Stimulated activated CD4-positive, alpha-beta T cell treated with anti-CD3 and anti-CD28 coated beads, Interleukin-12 subunit alpha, Interleukin-12 subunit beta, amount 100 ng/mL, for 24 hours (primary cell): ENCODE measurements at places on chromosomes 3 and 15.

DNA sequence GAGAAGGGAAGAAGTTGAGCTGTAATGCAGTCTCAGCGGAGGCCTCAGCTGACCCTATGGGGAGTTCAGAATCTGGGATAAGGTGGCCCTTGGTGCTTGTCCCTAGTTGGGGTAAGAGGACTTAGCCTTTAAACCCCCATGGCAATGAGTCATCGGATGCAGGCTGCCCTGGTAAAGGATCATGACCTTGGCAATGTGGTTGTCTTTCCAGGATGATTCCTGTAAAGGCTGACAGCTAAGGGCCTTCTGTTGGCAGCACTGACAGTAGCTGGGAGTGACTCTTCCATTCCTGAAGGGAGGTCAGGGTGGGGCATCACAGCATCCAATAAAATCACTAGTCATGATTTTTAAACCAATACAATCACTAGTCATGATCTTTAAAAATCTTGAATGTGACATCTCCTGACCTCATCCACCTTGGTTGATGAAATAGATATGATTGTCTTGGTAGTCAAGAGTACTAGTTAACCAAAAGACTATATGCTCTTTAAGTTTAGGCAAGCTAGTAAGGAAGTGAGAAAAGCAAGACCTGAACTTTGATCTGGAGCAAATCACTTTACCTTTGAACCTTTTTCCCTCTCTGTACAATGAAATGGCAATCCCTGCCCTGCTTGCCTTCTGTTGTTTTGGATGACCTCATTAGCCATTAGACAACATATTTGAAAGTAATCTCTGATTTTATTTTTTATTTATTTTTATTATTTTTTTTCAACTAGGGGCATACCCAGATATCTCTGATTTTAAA lies 71.3 kb upstream of the CACNA1D start:
- no peak for DNase-seq

DNA sequence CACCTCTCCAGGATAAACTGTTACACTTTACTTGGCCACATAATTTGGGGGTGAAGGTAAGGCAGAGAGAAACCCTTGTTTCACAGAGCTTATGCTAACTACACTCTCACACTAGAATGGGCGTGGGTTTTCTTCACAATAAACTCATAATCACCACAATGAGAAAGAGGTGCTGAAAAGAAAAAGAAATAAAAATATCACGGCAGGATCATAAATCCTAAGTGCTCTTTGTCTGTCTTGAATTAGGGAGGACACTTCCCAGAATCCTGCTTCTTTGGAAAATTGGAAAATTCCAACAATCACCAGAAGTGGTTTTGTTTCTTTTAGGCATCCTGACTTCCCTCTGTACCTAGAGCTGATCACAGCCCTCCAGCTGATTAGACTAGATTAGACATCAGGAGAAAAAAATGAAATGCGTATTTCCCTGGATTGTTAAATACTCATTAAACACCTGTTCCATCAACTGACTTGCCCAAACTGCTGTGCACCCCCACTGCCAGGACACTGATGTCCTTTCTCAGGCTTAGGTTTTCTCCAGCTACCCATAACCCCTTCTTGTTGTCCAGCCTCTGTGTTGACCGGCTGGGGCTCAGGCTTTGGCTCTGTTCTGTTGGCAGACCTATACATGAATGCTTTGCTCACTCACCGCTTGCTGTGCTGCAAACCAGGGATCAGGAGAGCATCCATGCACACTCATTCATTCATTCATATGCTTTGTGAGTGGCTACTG lies 41.6 kb upstream of the ACKR4 start:
- DNase-seq = no peak

DNA sequence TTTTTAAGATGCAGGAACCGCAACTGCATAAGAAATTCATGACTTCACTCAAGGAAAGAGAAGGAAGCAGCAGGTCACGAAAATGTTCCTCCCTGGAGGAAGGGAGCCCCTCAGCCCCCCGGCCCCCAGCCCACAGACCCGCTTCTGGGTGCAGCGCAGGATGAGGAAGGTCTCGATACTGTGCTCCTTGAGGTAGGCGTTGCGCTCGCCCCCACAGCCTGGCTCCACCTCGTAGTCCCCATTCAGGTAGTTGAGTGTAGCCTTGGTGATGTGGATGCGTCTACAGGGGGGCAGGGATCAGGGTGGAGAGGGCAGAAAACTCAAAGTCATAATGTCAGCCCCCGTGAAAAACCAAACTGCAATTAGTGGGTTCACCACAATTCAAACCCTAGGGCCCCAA lies 121.4 kb downstream of the ADCY5 start:
- DNase-seq = no peak

DNA sequence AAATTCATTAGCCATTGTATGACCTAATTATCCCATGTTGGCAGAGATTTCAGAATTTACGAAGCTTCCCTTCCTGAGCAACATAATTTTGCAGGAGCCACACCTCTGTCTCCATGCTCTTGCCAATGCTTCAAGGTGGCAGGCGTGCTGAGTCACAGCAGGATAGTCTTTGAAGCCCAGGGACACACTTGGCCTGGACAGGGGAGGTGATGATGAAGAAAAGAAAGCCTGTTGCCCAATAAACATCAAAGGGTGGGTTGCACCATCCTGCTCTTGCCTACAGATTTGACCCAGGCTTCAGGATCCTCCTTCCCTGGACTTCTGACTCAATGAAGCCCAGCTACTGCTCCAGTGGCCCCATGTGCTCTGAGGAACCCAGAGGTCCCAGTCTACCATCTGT lies 117.1 kb downstream of the MINAR1 start:
- DNase-seq = no peak

GRCh38 chr3:174058804-174059203 lies 661.3 kb downstream of the NLGN1 start:
- DNase-seq = no peak

DNA sequence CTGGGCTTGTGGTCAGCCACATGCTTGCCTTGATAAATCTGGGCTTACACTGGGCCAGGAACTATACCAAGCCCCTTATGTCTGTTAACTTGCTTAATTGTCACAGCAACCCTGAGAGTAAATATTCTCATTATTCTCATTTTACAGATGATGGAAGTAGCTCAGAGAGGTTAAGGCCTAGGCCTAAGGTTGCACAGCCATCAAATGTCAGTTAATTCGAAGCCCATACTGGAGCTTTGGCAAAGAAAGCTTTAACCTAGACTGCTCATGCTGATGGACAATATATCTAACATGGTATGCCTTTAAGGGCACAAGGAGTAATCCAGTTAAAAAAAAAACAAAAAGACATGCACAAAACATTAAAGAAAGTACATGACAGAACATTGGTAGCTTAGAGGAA lies 220.1 kb downstream of the FEZF2 start:
- DNase-seq = no peak

GRCh38 chr3:116020495-116020894 lies 397.2 kb downstream of the GAP43 start:
- DNase-seq = no peak

GRCh38 chr3:116474801-116475200 lies 29.5 kb upstream of the LSAMP start:
- DNase-seq = no peak

DNA sequence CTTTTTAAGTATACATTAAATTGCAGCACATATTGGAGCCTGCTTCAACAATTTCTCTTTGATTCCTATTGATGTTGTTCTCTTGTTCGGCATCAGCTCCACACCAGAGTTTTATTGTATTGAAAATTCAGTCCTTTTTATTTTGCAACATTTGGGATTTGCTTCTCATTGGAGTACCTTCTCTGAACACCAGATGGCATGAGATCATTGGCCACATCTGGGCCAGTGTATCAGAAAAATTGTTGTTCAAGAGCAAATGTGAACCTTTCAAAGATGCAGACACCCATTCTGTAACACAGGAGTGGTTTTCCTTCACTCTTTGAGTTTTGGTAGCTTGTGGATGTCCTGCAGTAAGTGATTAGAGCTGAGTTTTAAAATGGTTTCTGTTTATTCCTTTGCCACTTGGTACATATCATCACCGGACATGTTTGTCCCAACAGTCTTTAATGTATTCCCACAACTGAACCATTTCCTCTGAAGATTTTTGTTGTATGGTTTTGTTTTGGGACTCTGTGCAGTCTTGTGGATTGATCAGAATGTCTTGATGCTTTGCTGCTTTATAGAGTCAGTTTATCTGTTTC lies 96.1 kb downstream of the MCTP2 start:
- DNase-seq = no peak

- DNase-seq = no peak
These were observed 30.4 kb upstream of the CLK3 start for GRCh38 chr15:74585191-74585590.

DNA sequence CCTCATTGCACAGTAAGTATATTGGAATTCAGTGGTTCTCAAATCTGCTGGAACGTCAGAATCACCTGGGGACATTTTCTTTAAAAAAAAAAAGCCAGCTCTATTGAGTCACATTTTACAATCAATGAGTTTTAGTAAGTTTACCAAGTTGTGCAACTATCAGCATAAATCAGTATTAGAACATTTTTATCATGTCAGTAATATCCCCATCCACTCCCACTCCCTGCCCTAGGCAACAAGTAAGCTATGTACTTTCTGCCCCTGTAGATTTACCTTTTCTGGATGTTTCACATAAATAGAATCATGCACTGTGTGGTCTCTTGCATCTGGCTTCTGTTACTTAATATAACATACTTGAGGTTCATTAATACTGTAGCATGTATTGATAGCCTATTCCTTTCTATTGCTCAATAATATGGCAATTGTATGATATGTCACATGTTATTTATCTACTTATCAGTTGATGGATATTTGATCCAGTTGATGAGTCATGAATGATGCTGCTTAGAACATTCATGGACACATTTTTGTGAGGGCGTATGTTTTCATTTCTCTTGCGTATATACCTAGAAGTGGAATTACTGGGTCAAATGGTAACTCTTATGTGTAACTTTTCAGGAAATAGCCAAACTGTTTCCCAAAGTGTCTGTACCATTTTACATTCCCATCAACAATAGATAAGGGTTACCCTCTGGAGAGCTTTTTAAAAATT lies 180.5 kb downstream of the THSD4 start:
- DNase-seq = no peak

DNA sequence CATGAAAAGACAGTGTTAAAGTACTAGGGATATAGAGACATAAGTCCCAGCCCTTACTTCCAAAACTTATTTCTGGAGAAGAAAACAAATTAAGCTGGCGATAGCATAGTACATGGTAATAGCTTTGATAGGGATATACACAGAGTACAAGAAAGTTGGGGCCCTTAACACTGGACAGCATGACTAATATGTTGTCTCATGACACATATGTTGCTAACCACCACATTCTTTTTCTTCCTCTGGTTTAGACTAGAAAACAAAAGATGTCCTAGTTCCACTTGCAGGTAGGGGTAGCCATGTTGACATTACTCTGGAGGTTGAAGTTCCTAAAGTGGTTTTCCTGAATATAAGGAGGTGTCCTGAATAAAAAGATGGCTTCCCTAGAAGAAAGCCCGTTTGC lies 75.3 kb downstream of the RFX7 start:
- no peak for DNase-seq

- no peak for DNase-seq
These were observed 52.8 kb downstream of the PLXNA1 start for GRCh38 chr3:127035677-127036076.

- no peak for DNase-seq
These were observed 13.7 kb downstream of the FAM107A start for GRCh38 chr3:58563386-58564035.

DNA sequence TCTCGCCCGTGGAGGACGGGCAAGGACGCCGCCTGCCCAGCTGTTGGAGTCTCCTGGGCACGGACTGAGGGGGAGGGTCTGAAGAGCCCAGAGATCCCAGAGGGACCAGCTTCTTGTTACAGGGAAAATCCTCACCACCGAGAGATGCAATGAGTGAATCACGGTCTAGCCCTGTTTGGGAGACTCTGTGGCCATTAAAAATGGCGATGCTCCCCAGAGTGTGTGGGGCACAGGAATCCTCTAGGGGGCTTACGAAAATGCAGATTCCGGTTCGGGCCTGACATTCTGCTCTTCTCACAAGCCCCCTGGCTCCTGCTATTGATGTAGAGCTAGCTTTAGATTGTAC lies 35.5 kb upstream of the EPHB3 start:
- DNase-seq = no peak

- no peak for DNase-seq
These were observed 16.0 kb downstream of the GOLGA8S start for GRCh38 chr15:23370578-23370977.

DNA sequence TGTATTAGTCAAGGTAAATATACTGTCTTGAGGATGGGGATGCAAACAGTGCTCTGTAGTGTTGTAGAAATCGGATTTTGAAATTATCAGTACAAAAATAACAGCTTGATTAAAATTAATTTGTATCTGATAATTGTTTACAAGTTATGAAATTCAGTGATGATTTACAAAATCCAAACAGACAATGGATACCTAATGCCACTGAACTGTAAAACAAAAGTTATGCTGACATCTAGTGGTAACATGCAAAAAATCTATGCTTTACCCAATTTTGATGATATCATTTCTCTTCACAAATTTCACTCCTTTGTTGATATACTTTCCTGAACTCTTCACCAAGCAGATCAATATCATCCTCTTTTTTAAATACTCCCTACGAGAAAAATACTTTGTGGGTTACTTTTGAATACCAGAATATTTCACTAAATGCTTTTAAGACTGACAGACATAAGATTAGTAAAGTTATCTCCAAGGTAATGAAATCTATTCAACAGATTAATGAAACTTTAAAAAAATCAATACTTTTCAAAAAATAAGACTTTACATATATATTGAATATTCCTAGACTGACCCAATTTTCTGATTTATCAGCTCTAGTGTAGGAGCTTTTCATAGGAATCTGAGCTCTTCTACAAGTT lies 36.0 kb downstream of the MNS1 start:
- DNase-seq = no peak

- DNase-seq = peak; percentile 11
These were observed 11.0 kb upstream of the KNG1 start for GRCh38 chr3:186705882-186706780.

GRCh38 chr3:124860599-124860998 lies 26.6 kb downstream of the ITGB5 start:
- DNase-seq = no peak

GRCh38 chr15:63556246-63556645 lies 40.9 kb upstream of the FBXL22 start:
- DNase-seq = no peak

DNA sequence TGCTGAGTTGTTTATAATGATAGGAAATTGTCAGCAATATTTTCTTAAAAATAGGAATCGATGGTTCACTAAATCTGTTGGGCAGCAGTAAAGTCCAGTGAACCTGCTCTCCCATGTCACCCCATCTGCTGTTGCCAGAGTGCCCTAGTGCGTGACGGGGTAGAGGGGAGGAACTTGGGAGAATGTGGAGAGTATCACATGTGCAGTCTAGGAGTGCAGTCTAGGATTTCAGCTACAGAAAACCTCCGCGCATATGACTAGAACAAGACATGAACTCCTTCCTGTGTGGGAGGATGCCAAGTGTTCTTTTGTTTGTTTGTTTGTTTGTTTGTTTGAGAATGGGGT lies 74.6 kb upstream of the ACAD9 start:
- no peak for DNase-seq

GRCh38 chr3:171829841-171830517 lies 13.2 kb upstream of the TMEM212 start:
- no peak for DNase-seq

GRCh38 chr3:182969853-182970252 lies 10.5 kb downstream of the DCUN1D1 start:
- DNase-seq = no peak

GRCh38 chr3:72679540-72680198 lies 168.6 kb downstream of the SHQ1 start:
- DNase-seq = no peak
